ENCODE measurements at places on chromosomes 13 and 19.

DNA sequence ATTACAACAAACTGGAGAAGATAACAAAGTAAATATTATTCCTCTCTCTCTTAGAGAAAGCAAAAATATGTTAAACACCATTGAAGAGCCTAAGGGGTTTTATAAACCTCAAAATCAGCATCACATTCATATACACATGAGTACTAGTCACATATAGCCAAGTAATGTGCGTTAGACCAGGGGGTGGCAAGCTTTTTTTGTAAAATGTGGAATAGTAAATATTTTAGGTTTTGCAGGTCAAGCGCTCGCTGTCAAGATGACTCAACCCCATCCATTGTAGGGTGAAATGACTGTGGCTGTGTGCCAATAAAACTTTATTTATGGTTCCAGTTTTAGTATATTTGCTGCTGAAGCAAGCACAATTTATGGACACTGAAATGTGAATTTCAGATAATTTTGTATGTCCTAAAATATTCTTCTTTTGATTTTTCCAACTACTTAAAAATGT is 21.7 kb downstream of the RFX2 start:
- no peak for DNase-seq

- no peak for DNase-seq
Measured at GRCh38 chr19:47232422-47233211, 1.6 kb upstream of the BBC3 start.

- no peak for DNase-seq
Measured at GRCh38 chr13:87925006-87925405, 253.8 kb downstream of the SLITRK5 start.

- DNase-seq = no peak
Measured at GRCh38 chr19:50264483-50265186, 61.2 kb downstream of the MYH14 start.

GRCh38 chr13:104206450-104207044 is 1140.3 kb upstream of the SLC10A2 start:
- no peak for DNase-seq

- DNase-seq = no peak
Measured at GRCh38 chr19:383040-383439, 25.9 kb downstream of the C2CD4C start.

DNA sequence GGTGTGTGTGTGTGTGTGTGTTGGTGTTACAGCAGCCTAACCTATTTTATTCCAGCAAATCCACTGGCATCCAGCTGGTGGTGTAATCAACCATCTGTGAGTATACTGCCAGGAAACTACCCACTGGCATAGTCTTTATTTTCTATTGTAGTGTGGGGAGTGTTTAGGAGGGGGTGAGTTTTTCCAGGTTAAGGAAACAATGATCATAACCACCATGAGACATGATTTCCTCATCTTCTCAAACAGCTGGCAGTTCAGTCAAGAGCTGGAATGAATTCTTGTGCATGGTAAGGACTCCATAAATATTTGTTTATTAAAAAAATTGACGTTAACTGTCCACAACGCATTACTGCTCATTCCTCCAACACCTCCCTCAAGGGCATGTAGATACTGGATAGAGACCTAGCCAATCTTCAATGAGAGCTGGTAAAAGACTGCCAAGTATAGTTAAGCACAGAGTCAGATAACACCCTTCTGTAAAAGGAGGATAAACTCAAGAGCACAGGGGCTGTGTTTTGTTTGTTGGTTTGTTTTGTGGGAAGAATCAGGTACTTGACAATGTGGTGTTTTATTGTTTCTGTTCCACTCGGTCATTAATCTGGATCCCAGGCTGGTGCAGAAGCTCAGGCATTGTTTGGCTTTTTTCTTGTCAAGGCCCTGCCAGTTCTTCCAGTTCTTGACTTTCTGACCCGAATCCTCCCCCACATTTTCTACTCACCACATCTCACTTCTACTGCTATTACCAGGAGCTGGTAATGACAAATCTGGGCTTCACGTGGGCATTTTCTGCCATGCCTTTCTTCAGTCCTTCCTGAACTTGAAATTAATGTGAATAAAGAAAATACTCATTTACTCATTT is 31.6 kb upstream of the SLC46A3 start:
- no peak for DNase-seq
